Hypothalamus (tissue), 51 donors: ENCODE measurements at places on chromosomes 6 and 20.

DNA sequence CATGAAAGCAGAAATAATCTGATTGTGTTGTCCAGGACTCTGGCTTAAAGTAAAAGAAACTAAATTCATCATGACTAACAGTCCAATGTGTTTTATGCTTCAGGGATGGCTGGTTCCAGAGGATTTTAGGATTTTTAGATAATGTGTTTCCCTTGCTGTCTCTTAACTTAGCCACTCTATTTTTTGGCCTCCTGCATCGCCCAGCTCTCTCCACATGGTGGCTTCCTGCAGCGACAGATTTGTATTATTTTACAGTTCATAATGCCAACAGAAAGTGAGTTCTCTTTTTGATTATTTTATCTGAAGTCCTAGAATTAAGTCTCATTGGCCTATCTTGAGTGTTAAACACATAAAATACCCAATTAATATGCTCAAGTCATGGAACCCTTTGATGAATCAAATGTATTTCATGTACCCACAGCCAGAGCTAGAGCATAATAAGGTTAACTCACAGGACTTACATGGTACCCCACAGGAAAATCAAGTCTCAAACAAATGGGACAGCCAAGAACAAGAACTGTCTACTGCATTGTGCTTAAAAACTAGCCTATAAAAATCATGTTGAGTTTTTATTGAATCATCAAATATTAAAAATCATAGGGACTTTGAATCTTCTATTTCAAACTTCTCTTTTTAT is 582.5 kb downstream of the DOK5 start:
- no peak for DNase-seq

DNA sequence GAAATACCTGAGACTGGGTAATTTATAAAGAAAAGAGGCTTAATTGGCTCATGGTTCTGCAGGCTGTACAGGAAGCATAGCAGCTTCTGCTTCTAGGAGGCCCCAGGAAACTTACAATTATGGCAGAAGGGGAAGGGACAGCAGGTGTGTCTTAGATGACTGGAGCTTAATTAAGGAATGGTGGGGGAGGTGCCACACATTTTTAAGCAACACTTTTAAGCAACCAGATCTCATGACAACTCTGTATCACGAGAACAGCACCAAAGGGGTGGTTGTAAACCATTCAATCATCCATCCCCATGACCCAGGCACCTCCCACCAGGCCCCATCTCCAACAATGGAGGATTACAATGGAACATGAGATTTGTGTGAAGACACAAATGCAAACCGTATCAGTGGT is 26.9 kb downstream of the FIG4 start:
- DNase-seq: no peak

- no peak for DNase-seq
Measured at GRCh38 chr20:44460795-44461141, 14.9 kb upstream of the TTPAL start.

- no peak for DNase-seq
Measured at GRCh38 chr6:105564121-105564902, 161.4 kb upstream of the PREP start.

DNA sequence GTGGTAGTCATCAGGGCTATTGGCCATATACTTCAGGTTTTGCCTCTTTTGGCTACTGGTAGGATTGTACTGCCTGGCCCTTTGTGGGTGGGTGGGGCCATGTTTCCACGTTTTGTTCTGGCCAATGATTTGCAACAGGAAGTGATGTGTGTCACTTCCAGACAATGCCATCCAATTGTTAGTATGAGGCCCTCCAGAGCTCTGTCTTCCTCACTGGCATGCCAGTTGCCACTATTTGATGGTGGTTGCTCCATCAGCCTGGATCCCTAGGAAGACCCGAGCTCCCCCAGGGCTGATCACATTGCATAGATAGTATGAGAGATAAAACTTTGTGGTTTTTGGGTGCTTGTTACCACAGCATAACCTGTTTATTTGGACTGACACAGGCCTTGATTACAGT is 7.7 kb upstream of the LRRN4 start:
- DNase-seq: no peak

GRCh38 chr6:74269600-74269858 is 573.5 kb downstream of the CD109 start:
- no peak for DNase-seq

DNA sequence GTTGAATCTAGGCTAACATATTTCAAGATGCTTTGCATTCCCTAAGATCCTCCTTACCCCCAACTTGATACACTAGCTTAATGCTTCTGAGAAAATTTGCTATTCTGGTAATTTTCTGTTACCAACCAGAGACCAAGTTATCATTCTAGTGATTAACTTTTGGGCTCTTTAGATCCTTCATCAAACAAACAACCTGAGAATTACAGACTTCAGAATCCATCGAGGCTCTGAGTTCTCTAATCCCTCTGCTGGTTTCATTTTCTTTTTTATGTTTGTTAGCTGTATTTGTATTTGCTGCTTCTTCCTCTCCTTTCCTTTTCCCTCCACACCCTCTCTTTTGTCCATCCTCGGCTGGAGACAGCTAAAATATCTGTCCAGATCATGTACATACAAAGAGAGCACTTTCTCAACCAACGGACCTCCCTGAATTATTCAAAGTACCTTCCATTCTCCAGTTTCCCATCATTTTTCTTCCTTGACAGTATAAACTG is 98.7 kb upstream of the RIPOR2 start:
- no peak for DNase-seq

- no peak for DNase-seq
Measured at GRCh38 chr6:44060612-44061374, 66.5 kb downstream of the MRPL14 start.
